Esophagus squamous epithelium (tissue), 5 donors: ENCODE measurements at places on chromosomes 2 and 18. TPM values are rescaled to one million over a fixed set of nuclear protein-coding genes. Genes with fewer than 3 reads are reported as not detected.

DNA sequence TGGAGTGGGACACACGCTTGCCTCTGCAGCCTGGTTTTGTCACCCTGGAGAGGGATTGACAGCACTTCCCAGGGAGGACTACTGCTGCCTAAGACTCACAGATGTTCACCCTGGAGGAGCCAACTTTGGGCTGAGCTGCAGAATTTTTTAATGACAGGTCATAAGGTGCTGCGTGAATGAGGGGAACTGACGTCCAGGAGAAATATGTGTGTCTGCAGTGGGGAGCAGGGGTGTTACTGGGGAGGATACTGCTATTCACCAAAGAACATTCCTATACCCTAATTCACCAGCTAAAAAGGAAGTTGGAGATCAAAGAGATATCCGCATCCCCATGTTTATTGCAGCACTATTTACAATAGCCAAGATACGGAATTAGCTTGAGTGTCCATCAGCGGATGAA lies 144.4 kb downstream of the MGAT5 start:
- DNase-seq = no peak

DNA sequence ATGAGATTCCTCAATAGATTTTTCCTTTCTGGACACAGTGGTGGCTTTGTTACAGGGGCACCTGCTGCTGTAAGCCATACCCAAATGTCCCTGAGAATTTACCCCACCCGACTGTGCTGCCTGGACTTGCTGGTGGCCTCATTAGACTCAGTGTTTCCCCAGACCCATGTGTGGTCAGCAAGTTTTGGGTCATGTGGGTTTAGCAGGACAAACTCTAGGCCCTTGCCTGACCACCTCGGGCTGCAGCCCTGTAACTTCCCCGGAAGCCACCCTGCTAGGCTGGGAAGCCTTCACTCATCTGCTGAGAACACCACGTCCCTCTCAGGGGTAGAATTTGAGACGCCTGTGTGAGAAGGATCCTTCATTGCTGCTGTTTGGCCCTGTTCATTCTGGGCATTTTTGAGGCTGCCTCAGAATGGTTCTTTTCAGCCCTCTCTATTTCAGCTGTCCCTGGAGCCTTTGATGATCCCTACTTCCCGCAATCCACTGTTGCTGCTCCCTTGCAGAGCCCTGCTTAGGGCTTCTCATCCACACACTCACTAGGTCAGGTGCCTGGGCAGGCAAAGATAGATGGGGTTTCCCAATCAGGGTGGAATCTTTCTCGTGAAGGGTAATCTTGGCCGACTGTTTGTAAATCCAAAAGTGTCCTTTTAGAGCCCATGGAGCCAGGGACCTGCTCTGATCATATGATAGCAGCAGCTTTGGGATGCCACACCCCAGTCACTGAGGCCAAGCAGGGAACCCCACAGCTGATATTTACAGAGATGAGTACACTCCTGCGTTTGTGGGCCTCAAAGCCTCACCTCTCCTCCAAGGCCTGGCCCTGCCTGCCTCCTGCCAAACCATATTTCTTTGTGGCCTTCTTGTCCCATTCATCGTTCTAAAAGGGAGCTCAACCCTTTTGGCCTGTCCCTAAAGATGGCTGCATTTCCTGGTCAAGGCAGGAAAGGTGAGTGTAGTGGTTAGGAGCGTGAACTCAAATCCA lies 6.7 kb downstream of the EHD3 start:
- DNase-seq = no peak

DNA sequence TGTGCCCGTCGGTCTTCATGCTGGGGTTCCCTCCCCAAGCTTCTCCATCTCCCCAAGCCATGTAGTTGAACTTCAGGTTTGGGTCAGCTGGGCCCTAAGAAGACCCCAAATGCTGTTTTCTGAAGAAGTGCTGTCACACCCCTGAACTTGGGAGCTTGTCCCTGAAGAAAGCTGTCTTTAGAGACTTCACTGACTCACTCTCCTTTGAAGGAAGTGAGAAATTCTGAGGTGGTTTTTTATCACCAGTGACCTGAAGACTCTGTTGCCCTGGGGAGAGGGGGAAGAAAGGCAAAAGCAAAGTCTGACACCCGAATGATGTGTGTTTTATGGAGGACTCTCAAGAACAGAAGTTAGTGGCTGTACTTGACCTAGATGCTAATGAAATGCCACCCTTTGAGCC lies 83.6 kb upstream of the BCL2L11 start:
- no peak for DNase-seq

Gene TACR1
- 0.04 TPM for total RNA-seq

DNA sequence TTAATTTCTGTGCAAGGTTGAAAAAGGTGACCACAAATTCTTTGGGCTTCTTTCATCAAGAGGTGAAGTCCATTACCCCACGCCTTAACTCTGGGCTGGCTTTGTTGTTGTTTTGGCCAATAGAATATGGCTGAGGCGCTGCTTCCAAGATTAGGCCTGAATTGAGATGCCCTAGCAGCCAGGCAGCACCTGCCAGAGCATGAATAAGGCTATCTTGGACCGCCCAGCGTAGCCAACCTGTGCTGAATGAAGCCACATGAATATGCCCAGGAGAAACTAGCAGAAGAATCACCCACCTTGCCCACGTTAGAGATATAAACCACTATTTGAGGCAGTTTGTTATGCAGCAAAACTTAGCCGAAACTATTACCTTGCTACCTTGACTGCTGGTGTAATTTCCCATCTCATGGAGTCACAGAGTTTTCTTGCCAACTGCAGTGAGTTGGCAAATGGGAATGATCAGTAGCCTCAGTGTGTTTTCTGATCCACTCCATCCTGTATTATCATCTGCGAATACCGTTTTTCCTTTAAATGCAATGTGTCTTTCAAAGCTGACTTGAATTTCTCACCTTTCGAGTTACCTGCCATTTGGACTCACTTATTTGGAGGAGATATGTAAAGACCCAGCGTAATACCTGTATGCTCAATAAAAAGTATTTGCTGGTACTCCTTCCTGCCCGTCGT lies 679 bp downstream of the TSGA10 start:
- DNase-seq = no peak

GRCh38 chr2:66170744-66171330 lies 264.1 kb upstream of the MEIS1 start:
- DNase-seq = no peak

Gene ANKRD30BL
- total RNA-seq = not detected

DNA sequence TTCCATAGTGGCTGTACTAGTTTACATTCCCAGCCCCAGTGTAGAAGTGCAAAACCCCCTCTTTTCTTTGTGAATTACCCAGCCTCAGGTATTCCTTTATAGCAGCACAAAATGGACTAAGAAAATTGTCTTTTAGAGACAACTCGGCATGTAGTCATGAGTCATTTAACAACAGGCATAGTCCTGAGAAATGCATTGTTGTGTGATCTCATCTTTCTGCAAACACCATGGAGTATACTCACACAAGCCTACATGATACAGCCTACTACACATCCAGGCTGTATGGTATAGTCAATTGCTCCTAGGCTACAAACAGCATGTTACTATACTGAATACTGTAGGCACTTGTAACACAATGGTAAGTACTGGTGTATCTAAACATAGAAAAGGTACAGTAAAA lies 44.4 kb upstream of the MBP start:
- DNase-seq = no peak

Gene DSEL
- total RNA-seq = 2.2 TPM

Gene SRD5A2
- total RNA-seq = not detected

Gene DYNAP
- 6.1 TPM for total RNA-seq

Gene RASGRP3
- total RNA-seq = 1.9 TPM
